ENCODE measurements at places on chromosomes 3 and 15.

GRCh38 chr3:76694063-76694462, 345.8 kb upstream of the ROBO2 start:
- DNase-seq = no peak

DNA sequence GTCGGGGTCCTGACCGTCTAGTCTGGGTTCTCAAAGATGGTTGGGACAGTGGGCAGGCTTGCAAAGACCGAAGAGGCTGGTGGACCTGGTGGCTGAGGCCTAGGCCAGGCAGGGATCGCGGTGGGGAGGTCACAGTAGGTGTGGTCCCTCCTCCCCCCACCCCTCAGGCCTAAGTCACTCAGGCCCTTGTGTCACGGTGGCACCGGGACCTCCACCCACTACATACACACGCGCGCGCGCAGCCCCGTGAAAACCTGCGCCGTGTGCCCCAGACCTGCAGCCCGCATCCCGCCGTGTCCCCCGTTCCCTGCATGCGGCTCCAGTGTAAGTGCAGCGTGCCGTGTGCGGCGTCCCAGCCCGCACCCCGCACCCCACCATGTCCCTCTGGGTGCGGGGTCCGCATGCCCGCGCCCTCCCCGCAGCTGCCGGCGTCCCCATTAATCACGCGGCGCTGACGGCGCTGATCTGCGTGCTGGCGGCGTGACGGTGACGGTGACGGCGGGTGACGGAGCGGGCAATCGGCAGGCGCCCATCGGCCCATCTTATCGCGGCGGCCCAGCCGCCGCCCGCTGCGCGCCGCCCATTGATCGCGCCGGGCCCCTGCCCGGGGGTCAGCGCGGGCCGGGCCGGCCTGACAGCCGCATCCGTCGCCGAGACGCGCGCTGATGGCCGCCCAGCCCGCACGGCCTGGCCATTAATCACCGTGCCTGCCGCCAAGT, 24.4 kb downstream of the SEC61A1 start:
- DNase-seq = peak; percentile 81

- DNase-seq = no peak
Observed at GRCh38 chr3:151460228-151460627, 633 bp downstream of the IGSF10 start.

DNA sequence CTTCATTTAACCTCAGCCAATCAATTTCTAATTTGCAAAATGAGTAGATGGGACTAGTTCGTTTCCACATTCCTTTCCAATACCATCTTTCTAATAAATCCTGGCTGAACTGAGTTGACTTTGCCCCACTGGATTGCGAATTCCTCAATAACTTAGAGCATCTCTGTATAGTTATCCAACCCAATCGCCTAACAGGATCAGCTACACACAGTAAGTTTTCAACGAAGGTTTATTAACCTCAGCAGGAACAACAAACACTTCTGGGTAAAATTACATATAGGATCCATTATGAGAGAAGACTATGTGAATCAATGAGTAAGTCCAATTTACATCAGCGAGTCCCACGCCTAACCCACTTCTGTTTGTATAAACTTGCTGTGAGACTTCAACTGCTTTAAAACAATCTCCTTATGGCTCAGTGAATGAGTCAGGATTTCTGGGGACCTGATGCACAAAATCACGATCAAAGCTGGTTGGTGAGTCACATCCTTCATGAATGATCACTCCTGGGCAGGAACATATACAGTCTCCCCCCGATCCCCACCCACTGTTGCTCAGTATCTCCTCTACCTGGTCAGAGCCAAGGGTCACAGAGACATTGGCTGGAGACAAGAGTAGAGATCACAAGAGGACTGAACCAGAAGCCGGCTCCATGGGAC, 142.8 kb downstream of the EDEM1 start:
- DNase-seq = no peak

DNA sequence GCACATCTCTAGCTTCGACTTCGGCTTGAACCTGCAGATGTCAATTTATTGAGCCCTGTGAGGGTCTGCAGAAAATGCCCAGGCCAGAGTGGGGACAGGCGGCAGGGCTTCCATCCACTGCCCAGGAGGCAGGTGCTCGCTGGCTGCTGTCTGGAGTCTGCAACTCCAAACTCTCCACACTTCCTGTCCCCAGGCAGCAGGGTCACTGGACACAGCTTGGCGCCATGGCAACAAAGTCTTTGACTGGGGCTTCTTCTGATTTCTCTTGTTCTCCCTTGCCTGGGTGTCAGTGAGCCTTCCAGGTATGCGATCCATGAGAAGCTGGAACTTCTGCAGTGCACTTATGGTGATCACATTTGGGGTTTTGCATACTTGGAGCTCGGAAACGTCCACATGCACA, 33.5 kb downstream of the SV2B start:
- no peak for DNase-seq

DNA sequence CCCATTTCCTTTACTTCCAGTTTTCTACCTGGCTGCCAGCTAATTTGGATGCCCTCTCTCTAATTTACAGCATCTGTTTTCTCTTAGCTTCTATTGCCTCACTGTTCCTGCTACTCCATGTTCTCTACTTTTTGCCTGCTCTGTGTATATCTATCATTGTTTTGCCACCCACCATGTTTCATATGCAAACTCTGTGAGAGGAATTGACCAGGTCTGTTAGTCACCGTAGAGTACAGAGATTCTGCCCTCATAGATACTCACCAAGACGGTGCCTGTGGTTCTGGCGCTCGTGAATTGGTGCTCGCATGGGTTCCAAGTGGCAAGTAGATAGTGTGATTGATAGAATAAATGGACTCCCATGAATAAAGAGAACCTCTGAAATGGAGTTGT, 288.8 kb downstream of the CNTN6 start:
- no peak for DNase-seq

GRCh38 chr3:181709537-181710279, 2.0 kb upstream of the SOX2 start:
- DNase-seq = peak; percentile 50

GRCh38 chr3:140943781-140944552, 2.3 kb downstream of the SLC25A36 start:
- no peak for DNase-seq

GRCh38 chr3:171954690-171955383, 84.5 kb upstream of the FNDC3B start:
- DNase-seq = no peak

DNA sequence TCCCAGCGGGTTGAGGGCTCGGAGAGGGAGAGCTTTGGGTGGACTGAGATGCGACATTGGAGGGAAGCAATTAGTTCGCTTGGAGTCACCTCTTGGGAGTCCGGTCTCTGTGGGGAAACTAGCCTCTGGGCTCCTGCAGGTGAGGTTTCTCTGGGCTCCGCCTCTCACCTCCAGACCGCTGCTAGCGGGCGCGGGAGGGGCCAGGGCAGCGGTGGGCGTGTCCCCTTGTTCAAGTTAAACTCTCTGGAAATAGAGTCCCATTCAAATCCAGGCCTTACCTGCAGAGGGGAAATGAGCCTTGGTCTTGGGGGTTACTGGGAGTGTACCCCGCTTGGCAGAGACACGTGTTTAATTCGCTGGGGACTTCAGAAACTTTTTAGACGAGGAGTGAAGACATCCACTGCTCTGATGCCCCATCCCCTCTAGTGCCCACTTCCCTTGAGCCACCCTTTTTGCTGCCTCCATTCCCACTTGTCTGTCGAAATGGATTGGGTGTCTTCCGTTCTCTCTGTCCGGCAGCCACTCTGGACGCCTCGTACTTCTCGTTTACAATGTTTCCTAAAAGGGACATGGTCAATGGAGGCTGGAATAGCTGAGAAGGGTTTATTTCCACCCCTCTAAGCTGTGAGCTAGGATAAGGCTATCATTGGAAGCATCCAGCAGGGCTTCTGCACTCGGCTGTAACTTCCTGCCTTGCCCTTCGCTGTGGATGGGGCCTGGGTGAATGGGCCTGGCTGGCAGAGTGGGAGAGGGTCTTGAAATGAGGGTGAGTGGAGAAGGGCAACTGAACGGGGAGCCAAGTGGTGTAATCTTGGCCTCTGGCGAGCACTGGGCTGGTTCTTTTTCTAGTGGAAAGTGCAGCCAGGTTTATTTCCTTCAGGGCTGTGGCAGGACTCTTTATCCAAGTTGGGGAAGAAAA, 1.1 kb downstream of the MITF start:
- DNase-seq = peak; percentile 23

DNA sequence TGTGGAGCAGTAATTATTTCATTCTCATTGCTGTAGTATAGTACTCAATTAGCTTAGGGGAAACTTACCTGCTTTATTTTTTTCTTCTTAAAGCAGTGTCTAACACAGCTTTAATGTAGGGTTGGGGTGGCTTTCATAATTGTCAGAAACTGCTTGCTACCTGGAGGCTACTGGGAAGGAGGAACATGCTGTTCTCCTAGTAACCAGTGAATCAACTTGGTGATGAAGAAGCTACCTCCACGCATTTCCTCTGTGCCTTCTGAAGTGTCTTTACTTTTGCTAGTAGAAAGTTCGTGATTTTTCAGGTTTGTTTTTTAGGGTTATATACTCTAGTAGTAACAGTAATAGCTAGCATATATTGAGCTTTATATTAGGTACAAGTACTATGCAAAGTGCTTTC, 11.5 kb downstream of the FEM1B start:
- DNase-seq = no peak

DNA sequence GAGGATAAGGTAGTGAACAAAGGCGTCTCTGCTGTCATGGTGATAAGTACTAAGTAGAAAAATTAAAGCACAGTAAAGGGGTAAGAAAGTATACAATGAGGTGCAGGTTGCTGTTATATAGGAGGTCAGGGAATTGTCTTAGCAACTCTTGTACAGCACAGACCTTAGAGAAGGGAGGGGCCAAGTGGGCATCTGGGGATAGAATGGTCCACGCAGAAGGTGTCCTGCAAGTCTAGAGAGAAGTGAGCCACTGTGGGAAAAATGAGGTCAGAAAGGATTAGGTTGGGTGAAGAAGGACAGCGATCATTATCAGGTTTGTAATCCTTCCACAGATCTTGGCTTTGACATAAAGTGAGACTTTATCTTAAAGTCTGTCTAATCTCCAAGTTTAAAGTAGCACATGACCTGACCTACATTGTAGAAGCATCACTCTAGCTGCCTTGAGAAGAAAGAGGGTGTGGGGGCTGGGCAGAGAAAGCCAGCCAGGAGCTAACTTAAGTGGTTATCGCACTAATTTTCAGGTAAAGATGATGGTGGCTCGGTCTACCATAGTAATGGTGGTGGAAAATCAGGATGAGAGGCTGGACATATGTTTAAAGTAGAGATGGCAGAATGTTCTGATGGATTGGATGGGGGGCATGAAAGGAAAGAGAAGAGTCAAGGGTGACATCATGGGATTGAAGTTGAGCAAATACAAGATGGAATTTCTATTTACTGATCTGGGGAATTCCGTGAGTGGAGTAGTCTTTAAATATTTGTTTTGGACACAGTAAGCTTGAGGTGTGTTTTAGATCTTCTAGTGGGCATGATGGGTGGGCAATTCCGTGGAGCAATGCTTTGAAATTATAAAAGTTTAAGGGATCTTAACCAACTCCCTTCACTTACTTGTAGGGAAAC, 919.2 kb downstream of the ROBO1 start:
- no peak for DNase-seq

DNA sequence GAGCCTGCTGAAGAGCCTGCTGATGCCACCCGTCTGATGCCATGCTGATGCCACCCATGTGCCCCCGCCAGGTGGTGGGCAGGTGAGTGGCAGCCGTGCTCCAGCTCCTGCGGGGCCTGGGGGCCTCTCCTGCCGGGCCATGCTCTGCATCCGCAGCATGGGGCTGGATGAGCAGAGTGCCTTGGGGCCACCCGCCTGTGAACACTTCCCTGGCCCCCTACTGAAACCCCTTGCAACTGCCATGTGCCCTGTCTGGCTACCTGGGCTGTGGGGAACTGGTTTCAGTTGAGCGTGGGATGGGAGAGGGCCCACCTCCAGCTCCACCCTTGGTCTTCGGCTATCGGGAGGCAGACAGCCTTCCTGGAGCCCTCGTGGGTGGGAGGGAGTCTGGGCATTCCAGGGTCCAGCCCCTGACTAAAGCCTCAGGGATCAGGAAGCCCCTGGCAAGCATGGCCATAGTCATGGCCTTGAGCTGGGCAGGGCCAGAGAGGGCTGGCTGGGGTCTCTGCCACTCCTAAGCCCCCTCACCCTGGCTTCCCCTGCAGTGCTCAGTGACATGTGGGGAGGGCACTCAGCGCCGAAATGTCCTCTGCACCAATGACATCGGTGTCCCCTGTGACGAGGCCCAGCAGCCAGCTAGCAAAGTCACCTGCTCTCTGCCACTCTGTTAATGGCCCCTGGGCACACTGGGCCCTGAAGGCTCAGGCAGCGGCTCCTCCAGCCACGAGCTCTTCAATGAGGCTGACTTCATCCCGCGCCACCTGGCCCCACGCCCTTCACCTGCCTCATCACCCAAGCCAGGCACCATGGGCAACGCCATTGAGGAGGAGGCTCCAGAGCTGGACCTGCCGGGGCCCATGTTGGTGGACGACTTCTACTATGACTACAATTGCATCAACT, 92.2 kb downstream of the TBC1D2B start:
- DNase-seq = no peak

DNA sequence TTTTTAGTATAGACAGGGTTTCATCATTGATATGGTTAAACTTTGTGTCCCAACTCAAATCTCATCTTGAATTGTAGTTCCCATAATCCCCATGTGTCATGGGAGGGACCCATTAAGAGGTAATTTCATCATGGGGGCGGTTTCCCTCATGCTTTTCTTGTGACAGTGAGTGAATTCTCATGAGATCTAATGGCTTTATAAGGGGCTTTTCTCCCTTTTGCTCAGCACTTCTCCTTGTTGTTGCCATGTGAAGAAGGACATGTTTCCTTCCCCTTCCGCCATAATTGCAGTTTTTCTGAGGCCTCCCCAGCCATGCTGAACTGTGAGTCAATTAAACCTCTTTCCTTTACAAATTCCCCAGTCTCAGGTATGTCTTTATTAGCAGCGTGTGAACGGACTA, 20.2 kb upstream of the ZNF710 start:
- no peak for DNase-seq

GRCh38 chr15:100241572-100242482, 99.9 kb downstream of the ADAMTS17 start:
- no peak for DNase-seq

DNA sequence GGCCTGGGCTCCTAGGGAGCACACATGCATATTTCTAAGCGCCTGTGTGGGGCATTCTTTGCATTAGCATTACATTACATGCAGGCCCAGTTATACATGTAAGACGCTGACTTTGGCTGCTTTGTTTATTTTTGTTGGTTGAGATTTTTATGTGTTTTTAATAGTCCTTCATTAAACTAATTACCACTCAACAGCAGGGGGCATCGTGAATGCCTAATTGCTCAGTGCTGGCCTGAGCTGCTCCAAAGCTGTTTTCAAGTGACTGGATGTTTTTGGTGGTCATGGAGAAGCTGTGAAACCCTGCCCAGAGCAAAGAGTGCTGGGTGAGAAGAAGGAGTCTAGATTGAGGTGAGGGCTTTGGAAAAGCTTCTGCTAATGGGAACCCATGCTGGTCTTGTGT, 41.5 kb downstream of the GPD1L start:
- no peak for DNase-seq

DNA sequence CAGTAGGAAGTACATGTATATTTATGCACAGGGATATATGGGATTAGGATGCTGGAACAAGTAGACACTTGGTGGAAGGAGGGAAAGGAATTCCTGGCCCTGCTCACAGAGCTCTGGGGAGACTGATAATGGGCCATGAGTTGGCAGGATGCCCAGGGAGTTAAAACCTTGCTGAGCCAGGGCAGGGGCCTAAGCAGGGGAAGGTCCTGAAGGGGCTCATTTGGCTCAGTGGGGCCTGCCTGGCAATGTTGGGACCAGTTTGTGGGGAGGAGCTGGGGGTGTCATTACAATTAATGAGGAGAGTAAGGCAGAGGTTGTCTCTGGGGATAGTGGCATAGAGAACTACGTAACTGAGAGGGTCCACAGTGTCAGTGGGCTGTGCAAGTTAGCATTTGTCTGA, 124.2 kb upstream of the ADPGK start:
- no peak for DNase-seq
